Spinal cord (tissue), 10 donors: ENCODE measurements at places on chromosomes 7 and 10.

DNA sequence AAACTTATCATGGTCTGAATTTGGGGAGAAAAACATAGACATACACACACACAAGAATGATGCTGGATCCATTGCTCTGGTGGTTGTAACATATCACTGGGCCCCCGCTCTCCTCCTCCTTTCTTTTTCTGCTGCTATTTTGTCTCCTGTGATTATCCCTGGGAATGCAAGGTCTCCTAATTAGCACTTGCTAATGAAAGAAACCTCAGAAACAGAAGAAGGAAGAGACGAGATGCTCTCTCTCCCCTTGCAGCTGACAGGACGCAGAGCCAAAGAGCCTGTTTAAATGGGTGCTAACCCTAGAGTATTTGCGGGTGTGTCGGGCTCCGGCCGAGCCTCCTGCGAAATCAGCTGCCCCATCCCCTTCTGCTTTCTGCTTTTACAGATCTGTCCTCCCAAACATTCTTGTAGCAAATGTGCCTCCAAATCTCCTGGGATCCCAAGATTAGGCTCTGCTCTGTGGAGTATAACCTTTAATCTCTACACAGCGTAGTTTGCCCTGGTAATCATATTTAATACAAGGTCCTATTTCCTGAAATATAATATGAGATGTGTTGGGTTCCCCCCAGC is 81.5 kb downstream of the FRMPD2 start:
- peak; percentile 20 for DNase-seq

- DNase-seq = no peak
These were observed 261.9 kb downstream of the ELMO1 start for GRCh38 chr7:37186753-37187152.

DNA sequence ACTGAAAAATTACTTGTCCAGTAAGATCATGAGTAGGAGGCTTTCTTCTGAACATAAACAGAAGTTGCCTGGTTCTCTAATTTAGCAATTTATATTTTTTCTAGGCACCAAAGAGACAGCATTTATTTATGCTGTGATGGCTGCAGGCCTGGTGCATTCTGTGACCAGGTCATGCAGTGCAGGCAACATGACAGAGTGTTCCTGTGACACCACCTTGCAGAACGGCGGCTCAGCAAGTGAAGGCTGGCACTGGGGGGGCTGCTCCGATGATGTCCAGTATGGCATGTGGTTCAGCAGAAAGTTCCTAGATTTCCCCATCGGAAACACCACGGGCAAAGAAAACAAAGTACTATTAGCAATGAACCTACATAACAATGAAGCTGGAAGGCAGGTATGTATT is 2.8 kb downstream of the WNT16 start:
- DNase-seq = no peak

DNA sequence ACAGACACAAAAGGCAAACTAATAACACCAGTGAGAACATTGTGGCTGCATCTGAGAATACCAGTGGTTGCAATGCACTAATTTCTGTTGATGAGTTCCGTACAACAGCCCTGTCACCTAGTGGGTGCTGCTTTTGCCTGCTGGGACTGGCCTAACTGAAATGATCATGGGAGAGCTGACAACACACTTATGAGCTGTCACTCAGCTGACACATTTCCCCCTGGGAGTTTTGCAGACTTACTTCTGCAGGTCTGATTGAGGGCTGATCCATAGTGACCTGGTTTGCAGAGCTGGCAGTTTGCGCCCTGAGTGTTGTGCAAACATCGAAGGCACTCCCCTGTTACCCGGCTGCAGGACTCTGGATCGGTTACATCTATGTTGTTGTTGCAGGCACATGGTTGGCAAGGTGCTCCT is 60.6 kb upstream of the LAMB1 start:
- no peak for DNase-seq

- DNase-seq = no peak
These were observed 547.5 kb upstream of the LRRTM3 start for GRCh38 chr10:66378117-66378876.

DNA sequence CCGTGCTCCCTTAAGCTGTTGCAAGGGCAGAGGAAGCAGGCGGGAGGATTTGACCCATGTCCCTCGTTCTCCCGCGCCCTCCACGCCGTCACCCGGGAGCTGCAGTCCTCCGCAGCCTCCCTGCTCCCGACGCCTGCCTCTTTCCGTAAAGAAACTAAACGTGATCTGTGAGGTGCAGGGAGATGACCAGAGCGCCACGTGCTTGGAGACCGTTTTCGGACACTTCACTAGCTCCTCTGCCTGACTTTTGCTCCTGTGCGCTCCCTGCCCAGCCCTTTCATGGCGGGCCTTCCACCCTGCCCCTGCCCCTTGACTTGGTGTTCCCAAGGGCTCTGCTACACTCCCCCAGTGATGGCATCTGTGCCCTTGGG is 171.2 kb downstream of the LSM5 start:
- DNase-seq = no peak

DNA sequence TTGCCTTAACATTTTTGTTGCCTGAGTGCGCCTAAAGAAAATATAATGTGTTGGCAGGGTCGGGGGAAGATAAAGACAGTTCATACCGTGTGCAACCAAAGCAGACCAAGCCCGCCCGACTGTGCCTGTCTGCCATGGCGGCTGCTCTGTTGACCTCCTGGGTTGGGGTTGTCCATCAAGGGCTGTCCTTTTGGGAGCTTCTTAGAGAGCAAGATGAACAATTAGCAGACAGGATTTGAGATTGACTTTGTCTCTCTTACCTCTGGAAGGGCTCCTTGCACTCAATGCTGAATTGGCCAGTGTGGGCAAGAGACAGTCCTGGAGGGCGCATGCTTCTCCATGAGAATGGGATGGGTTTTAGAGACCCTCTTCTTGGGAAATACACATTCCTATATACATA is 319.6 kb downstream of the GLRX3 start:
- no peak for DNase-seq

GRCh38 chr10:82736305-82736704 is 861.3 kb downstream of the NRG3 start:
- DNase-seq = no peak

- DNase-seq = no peak
These were observed 25.5 kb downstream of the MTURN start for GRCh38 chr7:30160329-30160728.

GRCh38 chr7:139317939-139318505 is 23.1 kb upstream of the FMC1 start:
- no peak for DNase-seq

GRCh38 chr7:64888901-64889685 is 14.0 kb upstream of the ZNF273 start:
- no peak for DNase-seq

DNA sequence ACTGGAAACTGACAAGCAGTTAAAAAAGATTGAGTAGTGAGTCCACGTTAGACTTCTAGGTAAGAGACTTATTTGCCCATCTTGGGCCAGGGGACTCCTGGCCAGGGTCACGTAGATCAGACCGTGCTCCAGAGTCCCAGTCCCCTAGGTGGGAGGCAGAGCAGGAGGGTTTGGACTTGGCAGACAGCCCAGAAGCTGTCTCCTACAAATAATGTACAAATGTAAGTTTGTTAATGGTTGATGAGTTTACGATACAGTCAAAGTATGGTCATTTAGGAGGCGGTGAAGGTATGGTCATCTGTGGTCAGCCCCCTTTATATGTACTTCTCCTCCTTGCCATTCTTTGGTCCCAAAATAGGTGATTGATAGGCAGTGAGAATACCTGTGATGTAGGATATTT is 28.2 kb downstream of the INPP5F start:
- DNase-seq = peak; percentile 31

DNA sequence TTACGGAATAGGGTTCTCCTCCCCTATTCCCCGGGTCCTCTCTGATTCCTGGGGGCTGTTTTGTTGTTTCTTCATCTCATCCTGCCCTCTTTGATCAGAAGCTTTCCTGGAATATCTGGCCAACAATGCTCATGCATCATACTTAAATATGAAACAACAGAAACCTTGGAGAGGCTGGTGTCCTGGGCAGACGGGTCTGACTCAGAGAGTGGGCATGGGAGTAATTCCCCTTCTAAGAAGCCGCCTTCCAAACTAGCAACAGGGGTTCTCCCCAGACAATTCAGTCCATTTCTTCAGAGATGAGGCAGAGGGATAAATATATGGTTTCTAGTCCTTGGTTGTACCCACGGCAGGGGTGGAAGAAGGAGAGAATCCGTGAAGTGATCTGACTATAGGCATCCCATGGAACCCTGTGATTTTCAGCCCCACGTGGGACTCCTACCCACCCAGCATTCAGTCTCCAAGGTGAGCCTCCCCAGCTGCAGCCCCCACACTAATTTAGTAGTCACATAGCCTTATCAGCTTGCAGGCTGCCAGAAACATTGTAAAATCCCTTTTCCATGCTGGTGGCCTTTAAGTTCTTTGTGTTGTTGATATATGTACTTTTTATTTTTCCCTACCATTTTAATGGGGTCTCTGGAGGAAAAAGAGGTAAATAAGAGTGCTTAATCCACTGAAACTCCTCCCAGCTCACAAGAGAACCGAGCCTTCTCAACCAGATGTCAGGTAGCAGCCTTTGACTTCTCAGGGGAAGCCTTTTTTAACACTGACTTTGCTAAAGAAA is 119.2 kb downstream of the SFMBT2 start:
- DNase-seq = no peak

- DNase-seq = peak; percentile 49
These were observed 77.2 kb downstream of the CDH23 start for GRCh38 chr10:71473671-71474599.

- DNase-seq = no peak
These were observed 886.4 kb downstream of the DNAJB9 start for GRCh38 chr7:109456116-109456515.

DNA sequence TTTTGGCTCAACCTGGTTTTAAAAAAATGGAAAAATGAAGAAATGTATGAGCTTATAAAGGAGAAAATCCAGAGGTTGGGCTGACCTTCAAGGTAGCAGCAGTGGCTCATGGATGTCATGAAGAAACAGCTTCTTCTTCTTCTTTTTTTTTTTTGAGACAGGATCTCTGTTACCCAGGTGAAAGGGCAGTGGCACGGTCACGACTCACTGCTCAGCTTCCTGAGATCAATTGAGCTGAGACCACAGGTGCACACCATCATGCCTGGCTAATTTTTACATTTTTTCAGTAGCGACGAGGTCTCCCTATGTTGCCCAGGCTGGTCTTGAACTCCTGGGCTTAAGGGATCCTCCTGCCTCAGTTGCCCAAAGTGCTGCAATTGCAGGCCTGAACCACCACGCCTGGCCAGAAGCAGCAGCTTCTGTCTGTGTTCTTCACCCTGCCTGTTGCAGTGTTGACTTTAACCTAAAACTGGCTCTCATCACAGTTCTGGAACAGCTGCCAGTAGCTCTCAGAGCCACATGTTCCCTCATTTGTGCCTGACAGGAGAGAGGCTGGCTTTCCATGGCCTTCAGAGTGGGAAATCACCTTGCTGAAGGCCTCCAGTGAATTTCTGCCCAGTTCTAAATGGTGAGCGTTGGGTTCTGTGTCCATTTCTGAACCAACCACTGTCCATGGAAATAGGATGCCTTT is 117.7 kb downstream of the PFKFB3 start:
- DNase-seq = no peak

GRCh38 chr7:103121641-103122040 is 27.3 kb downstream of the NAPEPLD start:
- no peak for DNase-seq

- no peak for DNase-seq
These were observed 38.1 kb upstream of the DUSP5 start for GRCh38 chr10:110459600-110459999.

DNA sequence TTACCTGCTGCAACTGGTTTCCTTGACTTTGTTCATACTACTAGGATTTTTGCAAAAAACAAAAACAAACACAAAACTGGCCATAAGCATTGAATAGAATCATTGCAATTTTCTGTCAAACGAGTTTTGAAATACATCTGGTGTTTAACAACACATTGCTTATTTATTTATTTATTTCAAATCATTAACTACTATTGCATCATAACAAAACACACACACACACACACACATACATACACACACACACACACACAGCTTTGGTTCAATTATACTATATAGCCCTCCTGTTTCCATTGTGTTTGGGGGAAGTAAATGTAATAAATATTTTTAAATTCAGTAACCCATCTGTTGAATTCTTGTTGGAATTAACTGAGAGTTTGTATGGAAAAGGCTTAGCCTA is 43.8 kb downstream of the NRG3 start:
- DNase-seq = no peak

DNA sequence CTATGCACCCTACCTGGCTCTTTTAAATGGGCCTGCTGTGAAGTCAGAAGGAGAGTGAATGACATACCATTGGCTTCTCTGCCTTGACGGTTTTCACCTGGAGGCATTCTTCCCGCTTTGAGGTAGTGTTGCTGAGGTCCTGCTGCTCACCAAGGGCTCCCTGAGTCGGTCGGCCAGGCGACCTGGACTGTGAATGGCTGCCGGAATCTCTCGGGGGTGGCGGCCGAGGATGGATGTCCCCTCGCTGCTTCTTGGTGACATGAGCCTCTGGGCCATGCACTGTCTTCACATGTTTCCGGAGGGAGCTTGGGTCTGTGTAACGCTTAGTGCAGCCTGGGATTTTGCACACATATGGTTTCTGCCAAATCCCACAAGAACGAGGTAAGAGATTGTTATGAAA is 264.7 kb downstream of the GLI3 start:
- no peak for DNase-seq

DNA sequence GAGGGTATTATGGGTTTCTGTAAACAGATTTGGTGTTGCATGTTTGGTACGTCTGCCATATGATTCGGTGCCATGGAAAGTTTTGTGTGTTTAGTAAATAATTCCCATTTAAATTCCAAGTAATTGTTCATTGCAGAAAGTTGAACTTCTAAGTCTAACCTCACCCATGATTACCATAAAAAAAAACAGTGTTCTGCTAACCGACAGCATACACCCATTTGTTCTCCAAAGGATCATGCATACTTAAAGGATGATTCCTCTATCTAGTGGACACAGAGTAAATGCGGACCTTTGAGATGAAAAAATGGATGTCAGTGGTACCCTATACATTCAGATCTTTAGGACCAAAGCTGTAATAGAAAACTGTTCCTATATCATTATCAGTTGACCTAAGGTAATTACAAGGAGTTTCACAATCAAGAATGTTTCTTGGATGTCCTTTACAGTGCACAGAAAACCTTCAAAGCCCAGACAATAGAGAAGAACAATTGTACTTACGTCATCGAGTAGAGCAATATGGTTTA is 209.9 kb downstream of the CRPPA start:
- DNase-seq = no peak
